ENCODE measurements at places on chromosomes 7 and 10.

- DNase-seq: no peak
Measured at GRCh38 chr7:53473371-53473770, 437.9 kb downstream of the POM121L12 start.

- DNase-seq: no peak
Measured at GRCh38 chr10:10403762-10404161, 613.9 kb upstream of the CELF2 start.

GRCh38 chr7:66505531-66506451 is 122.9 kb upstream of the KCTD7 start:
- DNase-seq: peak; percentile 60

- no peak for DNase-seq
Measured at GRCh38 chr7:69398986-69399385, 199.3 kb upstream of the AUTS2 start.

GRCh38 chr7:136213012-136213411 is 235.9 kb upstream of the MTPN start:
- no peak for DNase-seq

Measured in right kidney (tissue), 9 donors.